M059J (cell line): ENCODE measurements at places on chromosomes 12 and 14.

- DNase-seq: no peak
These were observed 71.5 kb upstream of the ARID2 start for GRCh38 chr12:45658020-45658419.

DNA sequence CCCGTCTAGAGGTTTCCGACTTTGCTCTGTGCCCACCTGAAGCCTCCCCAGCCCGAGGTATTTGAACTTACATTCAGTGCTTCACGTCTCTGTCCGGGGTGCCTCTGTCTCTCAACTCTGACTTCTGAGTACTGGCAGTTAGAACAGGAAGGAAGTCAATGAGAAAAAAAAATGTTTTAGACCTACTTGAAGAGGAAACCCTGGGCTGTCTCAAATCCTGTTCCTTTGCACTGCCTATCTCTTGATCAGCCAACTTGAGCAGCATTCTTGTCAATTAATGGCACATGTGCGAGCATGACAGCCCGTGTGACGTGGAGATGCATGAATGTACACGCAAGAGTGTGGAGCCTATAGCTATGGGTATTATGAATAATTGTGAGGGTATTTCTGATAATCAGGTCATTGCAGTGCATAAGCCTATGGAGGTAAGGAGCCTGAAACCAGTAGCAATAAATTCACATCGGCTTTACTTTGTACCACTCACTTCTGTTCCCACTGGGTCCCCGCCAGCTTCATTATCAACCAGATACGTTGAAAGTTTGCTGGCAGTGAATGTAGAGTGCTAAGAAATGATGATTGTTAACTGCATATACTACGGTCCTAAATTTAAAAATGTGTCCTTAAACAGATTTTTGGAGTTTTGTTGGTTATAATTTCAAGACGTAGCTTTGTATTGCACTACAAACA, at the start of gene ARHGDIB:
ARHGDIB (minus strand) TSS at position 136 of the 687 bp plus-strand sequence. CDS start 10,889 bp downstream, outside the sequence.
- DNase-seq: no peak

DNA sequence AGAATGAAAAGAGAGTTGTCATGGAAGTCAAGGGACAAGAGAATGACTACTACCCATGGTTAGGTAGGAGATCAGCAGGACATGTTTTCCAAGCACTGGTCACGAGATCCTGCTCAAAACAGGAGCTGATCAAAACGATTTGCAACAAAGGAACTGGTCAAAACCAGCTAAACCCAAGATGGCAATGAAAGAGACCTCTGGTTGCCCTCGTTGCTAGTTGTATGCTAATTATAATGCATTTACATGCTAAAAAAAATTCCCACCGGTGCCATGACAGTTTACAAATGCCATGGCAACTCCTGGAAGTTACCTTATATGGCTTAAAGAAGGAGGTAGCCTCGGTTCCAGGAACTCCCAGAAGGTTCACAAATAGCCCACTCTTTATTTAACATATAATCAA, 95.0 kb upstream of the OTX2 start:
- DNase-seq: no peak

DNA sequence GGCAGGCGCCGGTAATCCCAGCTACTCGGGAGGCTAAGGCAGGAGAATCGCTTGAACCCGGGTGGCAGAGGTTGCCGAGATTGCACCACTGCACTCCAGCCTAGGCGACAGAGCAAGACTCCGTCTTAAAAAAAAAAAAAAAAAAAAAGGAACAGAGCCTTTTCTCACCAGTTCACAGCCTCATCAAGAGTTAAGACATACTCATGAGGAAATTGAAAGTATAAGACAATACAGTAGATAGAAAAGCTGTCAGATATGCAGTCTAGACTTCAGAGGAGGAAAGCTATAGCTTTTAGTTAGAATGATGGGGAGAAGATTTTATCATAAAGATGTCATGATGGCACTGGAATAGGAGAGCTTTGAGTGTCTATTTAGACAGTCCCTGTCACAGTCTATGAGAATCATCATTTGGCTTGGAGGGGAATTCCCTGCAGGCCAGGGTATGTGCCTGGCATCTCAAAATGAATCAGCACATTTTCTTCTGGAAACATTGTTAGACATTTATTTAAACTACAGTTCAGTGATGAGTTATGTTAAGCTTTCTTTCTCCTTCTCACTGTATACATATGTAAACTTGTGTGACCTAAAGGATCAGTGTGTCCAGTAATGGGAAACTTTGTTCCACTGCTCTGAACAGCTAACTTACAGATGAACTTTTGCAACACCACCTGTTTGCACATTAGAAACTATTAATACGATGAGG, 2.9 kb upstream of the RAB35 start:
- DNase-seq: peak; percentile 44

DNA sequence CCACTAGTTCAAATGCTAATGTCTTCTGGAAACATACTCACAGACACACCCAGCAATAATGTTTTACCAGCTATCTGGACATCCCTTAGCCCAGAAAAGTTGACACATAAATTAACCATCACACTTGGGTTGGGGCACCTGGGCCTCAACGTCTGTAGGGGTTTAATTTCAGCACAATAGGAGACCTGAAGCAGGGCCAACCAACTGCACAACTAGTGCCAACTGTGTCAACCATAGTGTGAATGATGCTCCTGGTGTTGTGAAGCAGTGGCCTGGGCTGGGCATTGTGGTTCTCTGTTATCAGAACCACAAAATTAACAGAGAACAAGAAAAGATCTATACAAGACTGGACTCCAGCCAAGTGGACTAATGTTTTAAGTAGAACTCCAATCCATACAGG, 106.7 kb upstream of the PPM1H start:
- no peak for DNase-seq

DNA sequence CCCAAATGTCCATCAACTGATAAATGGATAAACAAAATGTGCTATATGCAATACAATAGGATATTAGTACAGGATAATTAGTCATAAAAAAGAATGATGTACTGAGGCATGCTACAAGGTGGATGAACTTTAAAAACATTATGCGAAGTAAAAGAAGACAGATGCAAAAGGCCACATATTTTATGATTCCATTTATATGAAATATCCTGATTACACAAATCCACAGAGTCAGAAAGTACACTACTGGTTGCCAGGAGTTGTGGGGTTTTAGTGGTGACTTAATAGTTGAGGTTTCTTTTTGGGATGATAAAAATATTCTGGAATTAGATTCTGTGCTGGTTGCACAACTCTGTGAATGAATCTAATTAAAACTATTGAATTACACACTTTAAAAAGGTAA, 12.6 kb downstream of the TRIM9 start:
- DNase-seq: no peak

- DNase-seq: no peak
These were observed 45.6 kb upstream of the SGPP1 start for GRCh38 chr14:63773504-63773903.

DNA sequence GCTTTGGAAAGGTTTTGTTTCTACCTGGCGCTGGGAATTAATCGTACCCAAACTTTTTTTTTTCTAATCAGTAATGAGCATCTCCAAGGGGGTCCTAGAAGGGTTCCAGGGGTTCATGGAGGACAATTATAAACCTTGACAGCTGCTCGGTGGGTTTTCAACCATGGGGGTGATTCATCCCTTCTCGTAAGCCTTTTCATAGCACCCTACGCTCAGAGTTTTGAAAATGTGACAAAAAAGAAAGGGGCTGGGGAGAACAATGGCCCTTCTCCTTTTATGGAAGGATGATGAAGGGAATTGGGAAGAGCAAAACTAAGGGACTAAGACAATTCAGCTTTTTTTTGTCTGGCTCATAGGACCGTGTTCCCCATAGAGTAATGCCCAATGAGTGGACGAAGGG, 196.7 kb downstream of the ZFP36L1 start:
- DNase-seq: no peak

DNA sequence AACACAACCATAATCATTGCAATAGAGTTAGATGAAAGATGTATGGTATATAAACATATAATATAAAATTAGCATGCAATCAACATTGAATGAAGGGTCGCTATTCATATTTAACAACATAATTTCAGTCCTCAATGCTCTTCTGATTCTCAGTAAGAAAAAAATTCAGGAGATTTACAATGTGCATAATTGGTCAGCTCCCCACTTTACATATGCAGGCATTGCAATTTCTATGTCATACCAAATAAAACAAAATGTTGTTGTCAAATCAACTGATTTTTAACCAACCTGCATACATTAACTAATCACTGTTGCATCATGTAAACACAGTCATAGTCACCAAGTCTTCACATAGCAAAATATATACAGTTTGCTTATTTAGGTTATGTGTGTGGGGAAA, 5.2 kb upstream of the SLCO1A2 start:
- no peak for DNase-seq

DNA sequence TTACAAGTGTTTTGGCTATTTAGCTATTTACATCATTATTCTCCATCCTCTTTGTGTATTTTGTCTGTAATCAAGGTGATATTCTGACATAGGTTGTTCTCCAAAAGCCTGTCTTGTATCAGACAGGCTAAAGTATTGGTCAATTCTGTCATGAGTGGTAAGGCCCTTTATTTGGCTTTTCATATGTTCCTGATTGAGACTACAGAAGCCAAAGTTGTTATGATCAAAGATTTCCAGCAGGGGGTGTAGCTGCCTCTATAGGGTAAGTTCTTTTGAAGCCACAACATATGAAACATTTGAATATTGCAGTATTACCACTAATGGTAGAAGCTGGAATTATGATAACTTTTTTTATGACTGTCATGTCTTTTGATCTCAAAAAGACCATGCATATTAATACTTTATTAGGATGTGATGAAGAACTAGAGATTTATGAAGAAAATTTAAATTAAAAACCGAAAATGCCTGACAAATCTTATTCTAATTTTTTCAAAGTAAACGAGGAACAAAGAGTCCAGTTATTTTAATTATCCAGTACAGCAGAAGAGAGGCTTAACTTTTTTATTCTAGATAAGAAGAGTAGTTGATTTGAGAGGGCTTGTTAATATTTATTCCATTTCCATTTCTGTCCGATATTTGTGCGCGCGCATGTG, 3.4 kb upstream of the ARHGAP5 start:
- peak; percentile 76 for DNase-seq

DNA sequence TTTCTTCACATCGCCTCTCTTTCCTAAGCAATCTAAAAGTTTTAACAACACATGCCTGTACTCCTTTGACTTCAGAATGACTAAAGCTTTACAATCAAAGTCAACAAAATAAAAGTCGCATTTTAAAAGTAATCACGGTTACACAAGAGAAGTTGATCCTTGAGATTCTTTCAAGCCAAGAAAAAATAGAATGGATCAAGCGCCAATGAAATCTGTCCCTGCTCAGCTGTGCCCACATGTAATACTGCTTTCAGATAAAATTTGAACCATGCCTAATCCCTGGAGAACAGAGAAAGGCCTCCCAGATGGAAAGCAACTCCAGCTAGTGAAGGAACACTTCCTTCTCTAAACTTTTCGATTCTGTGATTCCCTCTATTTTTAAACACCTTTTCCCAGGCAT, 113.1 kb downstream of the FBXL14 start:
- DNase-seq: no peak

GRCh38 chr14:105139212-105139825, 29.3 kb downstream of the JAG2 start:
- no peak for DNase-seq

DNA sequence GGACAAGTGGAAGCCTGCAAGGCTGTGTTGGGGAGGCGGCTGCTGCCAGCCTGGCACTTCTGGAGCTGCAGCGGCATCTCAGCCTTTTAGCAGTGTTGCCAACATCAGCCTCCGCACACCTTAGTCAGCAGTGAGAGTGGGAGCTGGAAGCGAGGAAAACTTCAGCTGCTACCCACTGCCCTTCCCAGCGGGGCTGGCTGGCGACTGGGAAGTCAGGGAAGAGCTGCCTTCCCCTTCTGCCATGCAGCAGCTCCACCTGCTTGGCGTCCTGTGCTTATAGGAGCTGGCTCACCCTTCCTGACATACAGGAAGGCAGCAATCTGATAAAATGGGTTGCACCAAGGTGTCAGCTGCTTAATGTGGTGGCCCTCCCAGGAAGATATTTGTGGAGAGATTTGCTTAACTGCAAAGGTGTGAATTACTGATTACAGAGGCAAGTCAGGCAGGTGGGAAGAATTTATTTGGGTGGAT, 15.4 kb upstream of the PLEKHG3 start:
- no peak for DNase-seq

DNA sequence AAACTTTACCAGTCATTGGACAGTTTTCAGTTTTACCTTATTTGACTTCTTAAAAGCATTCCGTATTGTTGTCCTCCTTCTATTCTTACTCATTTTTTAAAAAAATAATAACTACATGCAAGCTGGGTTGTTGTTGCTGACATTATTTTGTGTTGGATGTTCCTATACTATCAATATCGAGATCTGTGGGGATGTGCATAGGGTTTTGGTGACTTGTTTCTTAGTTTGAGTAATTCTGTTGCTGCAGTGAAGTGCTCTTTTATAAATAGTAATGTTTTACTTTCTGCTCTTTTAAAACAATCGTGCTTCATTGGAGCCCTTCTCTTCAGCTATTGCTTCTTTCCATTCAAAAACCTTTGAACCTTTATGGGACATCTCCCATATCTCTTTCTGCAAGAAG, 79.4 kb downstream of the METTL25 start:
- DNase-seq: no peak
